GM12878 (cell line): ENCODE measurements at places on chromosomes 6 and 20.

- H3K4me3 ChIP-seq: no peak overlapping the region
- H3K27me3 ChIP-seq: no peaks in the 10 kb centered on the region
- no peak for DNase-seq
- no peaks in the 10 kb centered on the region for H3K4me1 ChIP-seq
- no peak overlapping the region for H3K27ac ChIP-seq
Observed at GRCh38 chr20:6651016-6651415, 116.5 kb upstream of the BMP2 start.

GRCh38 chr20:61376541-61377240 lies 124.6 kb downstream of the CDH4 start:
- no peaks in the 10 kb centered on the region for H3K4me1 ChIP-seq
- no peak overlapping the region for H3K27ac ChIP-seq
- no peaks in the 10 kb centered on the region for H3K27me3 ChIP-seq
- no peak overlapping the region for H3K4me3 ChIP-seq
- DNase-seq: no peak
- no peaks in the 10 kb centered on the region for H3K36me3 ChIP-seq

GRCh38 chr20:35238170-35238569 lies 11.7 kb downstream of the MMP24 start:
- no peak for DNase-seq
- H3K36me3 ChIP-seq: no peaks in the 10 kb centered on the region
- no peaks in the 10 kb centered on the region for H3K4me1 ChIP-seq
- no peak overlapping the region for H3K27ac ChIP-seq

DNA sequence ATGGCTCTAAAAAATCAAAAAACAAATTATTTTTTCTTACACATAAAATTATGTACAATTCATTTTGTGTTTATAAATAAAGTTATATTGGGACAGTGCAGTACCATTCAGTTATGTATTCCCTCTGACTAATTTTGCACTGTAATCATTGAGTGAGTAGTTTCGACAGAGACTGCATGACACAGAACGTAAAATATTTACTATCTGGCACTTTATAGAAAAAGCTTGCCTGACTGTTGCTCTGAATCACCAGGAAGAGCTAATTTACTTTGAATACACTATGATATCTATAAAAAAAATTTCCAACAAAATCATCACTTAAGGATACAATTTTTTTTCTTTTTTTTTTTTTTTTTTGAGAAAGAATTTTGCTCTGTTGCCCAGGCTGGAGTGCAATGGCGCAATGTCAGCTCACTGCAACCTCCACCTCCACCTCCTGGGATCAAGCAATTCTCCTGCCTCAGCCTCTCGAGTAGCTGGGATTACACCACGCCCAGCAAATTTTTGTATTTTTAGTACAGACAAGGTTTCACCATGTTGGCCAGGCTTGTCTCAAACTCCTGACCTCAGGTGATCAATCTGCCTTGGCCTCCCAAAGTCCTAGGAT lies 11.0 kb upstream of the KHDC1L start:
- no peaks in the 10 kb centered on the region for H3K4me1 ChIP-seq
- no peak for DNase-seq
- H3K27me3 ChIP-seq: no peaks in the 10 kb centered on the region
- H3K27ac ChIP-seq: no peak overlapping the region
- H3K4me3 ChIP-seq: no peak overlapping the region

- peak overlapping the region; percentile 52; the same call in 1 of the 2 replicates for H3K4me3 ChIP-seq
- H3K27me3 ChIP-seq: no peaks in the 10 kb centered on the region
- H3K27ac ChIP-seq: 0 out of 2 replicates have a peak overlapping the region, but pooled peaks have one; percentile 15
- H3K36me3 ChIP-seq: no peaks in the 10 kb centered on the region
- DNase-seq: no peak
Observed at GRCh38 chr6:6811128-6812009, 222.8 kb downstream of the LY86 start.
